ENCODE measurements at places on chromosomes 4 and X.

GRCh38 chr4:140257461-140258305, 103.7 kb upstream of the MAML3 start:
- no peak for DNase-seq

DNA sequence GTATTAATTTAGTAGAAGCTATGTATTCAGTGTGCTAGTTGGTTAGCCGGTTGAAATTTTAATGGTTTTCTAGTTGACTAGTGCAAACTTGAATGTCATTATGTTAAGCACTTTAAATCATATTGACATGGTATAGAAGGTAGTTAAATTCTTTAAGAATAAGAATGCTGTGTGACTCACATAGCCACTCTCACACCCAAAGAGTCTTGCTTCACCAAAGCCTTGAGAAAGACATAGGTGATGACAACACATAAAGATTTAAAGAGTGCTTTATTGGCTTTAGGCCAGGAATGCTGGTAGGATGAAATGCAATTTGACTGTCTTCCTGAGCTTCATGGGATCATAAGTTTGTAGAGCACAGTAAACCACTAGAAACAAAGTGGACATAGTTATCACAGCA, 85.3 kb downstream of the DCAF8L2 start:
- peak; percentile 53 for DNase-seq

GRCh38 chrX:119887721-119888425, 7.8 kb upstream of the AKAP14 start:
- peak; percentile 20 for DNase-seq

DNA sequence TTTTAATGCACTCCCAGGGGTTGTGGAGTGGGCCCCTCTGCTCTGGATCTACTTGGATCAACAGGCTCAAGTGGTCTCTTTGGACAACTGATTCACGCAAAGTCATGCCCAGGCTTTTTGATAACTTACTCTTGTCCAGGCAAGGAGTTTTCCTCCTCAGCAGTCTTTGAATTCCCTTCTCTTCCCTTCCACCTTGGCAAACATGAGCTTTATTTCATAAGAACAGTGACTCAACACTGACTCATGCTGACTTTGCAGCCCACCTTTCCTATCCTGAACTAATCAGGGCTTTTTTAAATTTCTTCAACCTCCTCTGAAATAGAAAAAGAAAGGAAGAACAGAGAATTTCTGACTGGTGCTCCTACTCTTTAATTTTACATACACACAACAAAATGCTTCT, 132.1 kb upstream of the LDB2 start:
- DNase-seq, result peak; percentile 69

DNA sequence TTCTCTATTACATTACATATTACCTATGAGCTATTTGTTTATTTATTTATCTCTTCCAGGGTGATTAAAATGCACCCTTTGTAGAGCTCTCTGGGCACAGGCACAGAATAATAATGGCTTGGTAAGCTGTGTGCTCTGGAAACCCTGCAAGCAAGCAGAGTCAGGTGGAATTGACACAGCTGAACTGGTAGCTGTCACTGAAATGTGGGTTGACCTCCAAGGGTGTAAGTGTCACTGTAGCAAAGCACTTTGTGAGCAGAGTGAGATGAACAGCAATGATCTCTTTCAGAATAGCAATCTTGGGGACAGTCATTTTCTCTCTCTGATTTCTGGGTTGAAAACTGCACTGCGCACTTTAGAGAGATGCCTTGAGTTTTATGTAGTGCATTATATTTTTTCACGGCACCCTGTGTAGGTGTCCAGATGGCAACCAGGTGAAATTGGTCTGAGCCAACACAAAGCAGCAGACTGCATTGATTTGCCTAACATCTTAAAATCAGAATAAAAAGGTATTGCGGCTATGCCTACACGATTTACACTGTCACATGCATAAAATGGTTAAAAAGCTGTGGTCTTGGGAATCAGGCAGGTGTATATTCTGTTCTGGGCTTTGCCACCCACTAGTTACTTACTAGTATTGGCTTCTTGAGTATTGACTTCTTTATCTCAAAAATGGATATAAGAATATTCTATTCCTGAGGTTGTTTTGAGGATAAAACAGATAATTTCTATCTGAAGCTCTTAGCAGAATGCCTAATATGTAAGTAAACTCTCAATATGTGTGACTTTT, 450.3 kb downstream of the RAPGEF2 start:
- DNase-seq, result no peak

DNA sequence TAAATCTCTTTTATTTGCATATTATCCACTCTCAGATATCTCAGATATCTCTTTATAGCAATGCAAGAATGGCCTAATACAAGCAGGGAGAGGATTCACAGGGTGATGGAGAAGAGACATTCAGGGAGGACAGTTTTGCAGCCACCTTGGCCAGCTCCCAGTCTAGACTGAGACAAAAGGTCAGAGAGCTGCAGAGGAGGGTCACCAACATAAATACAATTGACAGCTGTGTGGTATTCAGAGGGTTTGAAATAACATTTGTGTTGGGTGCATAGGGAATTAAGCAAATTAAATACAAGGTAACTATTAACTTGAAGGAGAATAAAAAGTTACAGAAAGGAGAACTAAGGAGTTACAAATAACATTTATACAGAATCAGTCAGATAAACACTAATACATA, 189.5 kb upstream of the TAPT1 start:
- DNase-seq, result no peak

DNA sequence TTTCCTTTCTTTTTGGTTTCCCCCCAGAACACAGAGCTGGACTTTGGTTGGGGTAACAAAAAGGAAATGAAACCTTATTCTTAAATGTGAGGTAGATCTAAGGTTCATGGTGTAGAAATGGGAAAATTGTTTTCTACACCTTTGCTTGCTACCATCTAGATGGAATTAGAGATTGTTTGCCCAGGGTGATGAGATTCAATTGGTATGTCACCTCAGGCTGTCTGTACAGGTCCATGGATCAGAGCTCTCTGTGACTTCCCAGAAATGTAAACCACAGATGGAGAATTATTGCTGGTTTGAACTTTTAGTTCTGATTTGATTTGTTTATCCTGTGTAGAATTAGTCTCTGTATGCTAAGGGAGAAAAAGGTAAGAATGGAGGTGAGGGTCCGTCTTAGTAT, 146.7 kb downstream of the PCDH7 start:
- DNase-seq, result peak; percentile 31

DNA sequence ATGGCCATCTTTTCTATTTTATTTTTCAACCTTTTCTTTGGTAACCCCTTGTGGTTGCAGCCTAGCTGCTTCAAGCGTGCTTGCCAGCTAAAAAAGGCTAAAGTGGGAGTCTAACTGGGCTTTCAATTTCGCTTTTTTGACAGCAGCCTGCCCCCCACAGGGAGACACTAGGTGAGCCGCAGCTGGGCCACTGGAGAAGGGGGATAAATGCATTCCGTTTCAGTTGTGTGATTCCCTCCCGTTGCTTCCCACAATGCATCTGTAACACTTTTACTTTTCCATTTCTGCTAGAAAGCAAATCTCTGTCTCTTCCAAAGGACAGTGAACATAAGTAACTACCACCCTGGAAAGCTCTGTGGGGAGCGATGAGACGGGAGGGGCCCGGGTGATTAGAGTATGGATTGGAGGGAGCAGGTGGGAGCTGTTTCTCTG, 86.3 kb upstream of the RAPGEF2 start:
- no peak for DNase-seq

DNA sequence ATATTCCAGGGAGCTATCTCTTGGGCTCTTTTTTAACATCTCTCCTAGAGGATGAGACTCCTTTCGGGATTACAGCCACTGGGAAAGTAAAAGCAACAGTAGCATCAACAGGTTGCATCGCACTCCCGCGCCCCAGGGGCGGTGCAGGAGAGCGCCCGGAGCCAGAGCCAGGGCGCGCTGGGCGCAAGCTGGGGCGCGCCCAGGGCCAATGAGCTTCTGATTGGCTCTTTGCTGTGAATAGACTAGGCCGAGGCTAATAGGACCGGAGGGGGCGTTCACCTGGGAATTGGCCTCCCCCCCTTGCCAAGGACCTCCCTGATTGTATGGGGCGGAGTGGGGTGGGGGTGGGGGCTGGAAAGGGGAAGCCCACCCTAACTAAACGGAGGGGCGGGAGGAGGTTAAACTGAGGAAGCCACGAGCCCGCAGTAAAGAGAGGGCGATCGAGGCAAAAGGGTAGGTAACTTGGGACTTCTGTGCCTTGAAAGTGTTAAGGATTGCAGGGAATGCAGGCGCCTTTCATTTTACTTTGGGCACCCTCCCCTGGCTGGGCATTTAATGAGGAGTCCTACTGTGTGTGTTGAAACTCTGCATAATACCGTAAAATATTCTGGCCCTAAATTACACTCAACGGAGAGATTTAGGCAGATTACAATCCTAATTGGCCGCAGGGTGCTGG, 1.1 kb upstream of the ATOH1 start:
- DNase-seq, result no peak

DNA sequence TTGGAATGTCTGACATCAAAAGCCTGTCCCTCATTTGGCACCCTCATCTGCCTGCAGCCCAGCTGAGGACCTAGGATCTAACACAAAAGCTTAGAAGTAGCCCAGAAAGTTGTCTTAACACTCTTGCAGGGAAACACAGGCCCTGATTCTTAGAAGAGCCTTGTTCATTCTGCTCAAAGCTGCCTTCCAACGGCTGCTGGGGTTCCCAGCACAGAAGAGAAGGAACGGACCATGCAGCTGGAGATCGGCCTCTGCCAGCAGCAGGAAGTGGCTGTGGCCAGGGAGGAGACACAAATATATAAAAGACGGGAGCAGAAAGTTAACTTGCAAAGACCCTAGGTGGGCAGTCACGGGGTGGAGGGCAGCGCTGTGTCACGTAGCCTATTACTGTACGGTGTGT, 20.4 kb downstream of the PRPS2 start:
- DNase-seq, result no peak

DNA sequence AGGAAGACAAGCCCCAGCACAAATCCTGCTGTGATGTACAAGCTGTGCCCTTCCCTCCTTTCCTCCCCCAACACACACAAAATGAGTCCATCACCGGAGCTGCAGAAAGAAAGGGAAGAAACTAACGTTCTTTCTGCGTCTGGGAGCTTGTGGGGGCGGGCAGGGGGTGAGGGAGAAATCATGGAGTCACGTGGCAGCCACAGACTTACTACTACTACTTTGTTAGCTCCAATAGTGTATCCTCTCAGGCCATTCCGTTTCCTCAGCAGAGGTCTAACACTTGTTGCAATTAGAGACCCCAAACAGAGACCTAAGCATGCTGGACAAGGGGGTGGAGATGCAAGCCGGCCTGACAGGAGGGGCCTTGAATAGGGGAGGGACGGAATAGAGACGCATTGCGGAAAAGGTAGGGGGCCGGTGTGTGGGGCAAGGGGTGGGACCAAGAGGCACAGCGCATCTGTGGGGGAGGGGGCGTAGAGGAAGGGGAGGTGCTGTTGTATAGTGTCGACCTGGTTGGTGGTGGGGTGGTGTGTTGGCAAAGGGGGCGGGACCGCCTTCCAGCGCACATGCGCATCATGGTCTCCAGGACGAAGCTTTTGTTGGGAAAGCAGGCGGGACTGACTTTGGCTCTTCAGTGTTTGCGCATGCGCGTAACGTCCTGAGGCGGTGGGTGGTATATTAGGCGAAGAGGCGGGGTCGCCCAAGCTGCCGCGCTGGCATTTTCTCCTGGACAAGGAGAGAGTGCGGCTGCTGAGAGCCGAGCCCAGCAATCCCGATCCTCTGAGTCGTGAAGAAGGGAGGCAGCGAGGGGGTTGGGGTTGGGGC, at the start of gene MAGED1:
Gene MAGED1, plus strand, starts transcription at position 703 of the 825 bp plus-strand sequence. CDS start 682 bp downstream, outside the sequence.
- DNase-seq, result peak; percentile 74

- DNase-seq, result no peak
These were observed 82.2 kb downstream of the MAML3 start for GRCh38 chr4:140071806-140072205.

GRCh38 chrX:115642311-115642710, 81.3 kb downstream of the PLS3 start:
- DNase-seq, result no peak

- no peak for DNase-seq
These were observed 23.6 kb upstream of the SCOC start for GRCh38 chr4:140349816-140350215.

- DNase-seq, result no peak
These were observed 62.0 kb downstream of the CASP3 start for GRCh38 chr4:184587221-184587620.

- no peak for DNase-seq
These were observed 2.4 kb upstream of the FGFRL1 start for GRCh38 chr4:1008840-1009541.

- DNase-seq, result no peak
These were observed 320.9 kb upstream of the ADGRL3 start for GRCh38 chr4:60879135-60879701.

DNA sequence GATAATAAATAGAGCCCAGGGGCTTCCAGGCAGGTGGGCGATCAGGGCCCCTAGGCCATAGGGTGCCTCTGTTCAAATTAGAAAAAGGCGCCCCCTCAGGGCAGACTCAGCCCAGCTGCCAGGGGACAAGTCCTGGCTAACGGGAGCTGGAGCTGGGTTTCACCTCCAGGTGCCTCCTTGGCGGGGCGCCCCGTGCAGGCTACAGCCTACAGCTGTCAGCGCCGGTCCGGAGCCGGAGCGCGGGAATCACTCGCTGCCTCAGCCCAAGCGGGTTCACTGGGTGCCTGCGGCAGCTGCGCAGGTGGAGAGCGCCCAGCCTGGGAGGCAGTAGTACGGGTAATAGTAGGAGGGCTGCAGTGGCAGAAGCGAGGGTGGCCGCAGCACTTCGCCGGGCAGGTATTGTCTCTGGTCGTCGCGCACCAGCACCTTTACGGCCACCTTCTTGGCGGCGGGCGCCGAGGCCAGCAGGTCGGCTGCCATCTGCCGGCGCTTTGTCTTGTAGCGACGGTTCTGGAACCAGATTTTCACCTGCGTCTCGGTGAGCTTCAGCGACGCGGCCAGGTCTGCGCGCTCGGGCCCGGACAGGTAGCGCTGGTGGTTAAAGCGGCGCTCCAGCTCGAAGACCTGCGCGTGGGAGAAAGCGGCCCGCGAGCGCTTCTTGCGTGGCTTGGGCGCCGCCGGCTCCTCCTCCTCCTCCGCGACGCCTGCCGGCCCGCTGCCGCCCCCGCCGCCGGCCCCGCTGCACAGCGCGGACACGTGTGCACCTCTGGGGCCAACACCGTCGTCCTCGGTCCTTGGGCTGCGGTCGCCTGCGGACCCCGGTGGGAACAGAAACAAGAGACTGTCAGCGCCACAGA, 2.4 kb downstream of the NKX3-2 start:
- no peak for DNase-seq
